Brain microvascular endothelial cell (primary cell): ENCODE measurements at places on chromosomes 1 and 21.

GRCh38 chr1:75423136-75423535 is 187.8 kb downstream of the SLC44A5 start:
- no peak for DNase-seq

DNA sequence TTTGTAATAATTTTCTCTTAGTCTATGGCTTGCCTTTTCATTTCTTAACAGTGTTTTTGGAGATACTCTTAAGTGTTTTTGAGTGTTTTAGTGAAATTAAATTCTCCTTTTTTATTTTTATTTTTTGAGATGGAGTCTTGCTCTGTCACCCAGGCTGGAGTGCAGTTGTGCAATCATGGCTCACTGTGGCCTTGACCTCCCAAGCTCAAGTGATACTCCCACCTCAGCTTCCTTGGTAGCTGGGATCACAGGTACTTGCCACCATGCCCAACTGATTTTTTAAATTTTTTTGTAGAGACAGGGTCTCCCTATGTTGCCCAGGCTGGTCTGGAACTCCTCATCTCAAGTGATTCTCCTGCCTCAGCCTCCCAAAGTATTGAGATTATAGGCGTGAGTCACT is 240.3 kb downstream of the PLPP3 start:
- DNase-seq = no peak

- DNase-seq = peak; percentile 52
These were observed 434.6 kb upstream of the CHRM3 start for GRCh38 chr1:238951809-238952208.

- no peak for DNase-seq
These were observed 56.5 kb downstream of the MAP3K21 start for GRCh38 chr1:233383984-233384383.

GRCh38 chr1:42845866-42846256 is 552 bp upstream of the ZNF691 start:
- DNase-seq = no peak

- DNase-seq = no peak
These were observed 11.4 kb upstream of the KLHL12 start for GRCh38 chr1:202938287-202938925.

DNA sequence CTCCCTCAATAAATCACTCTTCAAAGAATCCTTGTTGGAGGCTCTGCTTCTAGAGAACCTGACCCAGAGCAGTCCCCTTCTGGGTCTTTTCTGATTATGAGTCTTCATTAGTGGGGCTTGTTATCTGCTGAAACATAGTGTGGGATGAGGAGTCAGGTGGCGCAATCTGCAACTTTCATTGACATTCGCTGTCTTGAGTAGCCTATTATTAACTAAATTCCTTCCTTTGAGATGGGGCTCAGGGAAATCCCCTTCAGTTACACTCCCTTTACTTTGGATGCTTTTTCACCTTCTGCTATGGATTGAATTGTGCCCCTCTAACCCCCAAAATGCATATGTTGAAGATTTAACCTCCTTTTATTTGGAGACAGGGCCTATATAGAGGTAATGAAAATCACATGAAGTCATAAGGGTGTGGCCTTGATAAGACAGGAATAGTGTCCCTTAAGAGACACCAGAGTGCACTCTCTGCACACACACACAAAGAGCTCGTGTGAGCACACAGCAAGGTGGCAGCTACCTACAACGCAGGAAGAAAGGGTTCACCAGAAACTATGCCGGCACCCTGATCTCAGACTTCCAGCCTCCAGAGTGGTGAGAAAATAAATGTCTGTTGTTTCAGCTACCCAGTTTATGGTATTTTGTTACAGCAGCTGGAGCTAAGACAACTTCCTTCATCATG is 19.5 kb downstream of the DIO1 start:
- no peak for DNase-seq

DNA sequence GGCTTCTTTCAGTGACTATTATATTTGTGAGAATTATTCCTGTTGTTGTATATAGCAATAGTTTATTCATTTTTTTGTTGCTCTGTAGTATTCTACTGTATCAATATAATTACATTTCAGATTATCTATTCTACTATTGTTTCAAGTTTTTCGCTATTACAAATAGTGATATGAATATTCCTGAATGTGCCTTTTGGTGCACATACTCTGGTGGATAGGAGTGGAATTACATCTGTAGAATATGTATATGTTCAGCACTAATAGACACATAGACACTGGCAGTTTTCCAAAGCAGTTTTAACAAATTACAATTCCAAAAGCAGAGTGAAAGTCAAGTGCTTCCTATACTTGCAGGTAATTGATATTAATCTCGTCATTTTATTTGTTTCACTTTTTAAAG is 696.2 kb upstream of the PRMT6 start:
- no peak for DNase-seq

DNA sequence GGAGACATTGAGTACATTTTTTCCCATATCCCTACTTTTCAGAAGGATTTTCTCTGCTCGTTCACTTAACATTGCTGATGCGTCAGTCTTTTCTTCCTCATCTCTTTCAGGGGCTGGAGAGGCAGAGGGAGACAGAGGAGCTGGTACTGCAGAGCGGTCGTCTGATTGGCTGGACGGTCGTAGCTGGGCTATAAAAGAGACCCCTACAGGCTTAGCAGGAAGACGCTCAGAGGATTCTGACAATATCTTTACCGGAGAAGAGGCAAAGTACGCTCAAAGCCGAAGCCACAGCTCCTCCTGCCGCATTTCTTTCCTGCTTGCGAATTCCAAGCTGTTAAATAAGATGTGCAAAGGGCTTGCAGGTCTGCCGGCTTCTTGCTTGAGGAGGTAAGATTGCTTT is at the start of gene RGS4:
Gene RGS4, plus strand, starts transcription at position 220 of the 400 bp plus-strand sequence. Its CDS starts 124 bp downstream, at position 344.
- peak; percentile 98 for DNase-seq

GRCh38 chr1:65207317-65207716 is 59.3 kb downstream of the AK4 start:
- DNase-seq = no peak

- DNase-seq = peak; percentile 48
These were observed 778 bp downstream of the EVI5 start for GRCh38 chr1:92784021-92784638.

- no peak for DNase-seq
These were observed 19.8 kb downstream of the TNFRSF1B start for GRCh38 chr1:12186679-12186985.

DNA sequence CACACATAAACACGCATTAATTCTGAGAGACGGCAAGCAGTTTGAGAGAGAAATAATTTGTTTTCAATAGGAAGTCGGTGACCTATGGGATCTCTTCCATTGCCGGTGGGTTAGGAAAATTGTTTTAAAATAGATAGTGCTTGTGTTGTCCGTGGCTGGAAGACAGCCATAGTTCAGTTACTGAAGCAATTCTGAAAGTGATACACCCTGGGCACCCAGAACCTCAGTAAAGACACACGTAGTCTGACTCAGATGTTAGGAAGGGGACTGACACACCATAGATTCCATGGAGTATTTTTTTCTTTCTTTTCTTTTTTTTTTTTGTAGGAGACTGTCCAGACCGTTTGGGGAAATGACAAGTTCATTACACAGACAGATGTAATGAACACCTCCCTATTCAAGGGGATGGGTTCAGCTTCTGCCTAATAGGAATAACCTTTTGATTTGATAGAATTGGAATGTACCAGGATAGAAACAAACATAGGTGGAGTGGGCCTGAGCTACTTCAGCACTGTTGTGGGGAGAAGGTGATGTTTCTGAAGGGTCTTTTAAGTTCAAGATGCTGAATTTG is 1.6 kb downstream of the C1orf21 start:
- peak; percentile 71 for DNase-seq

- DNase-seq = no peak
These were observed 15.5 kb downstream of the CHI3L2 start for GRCh38 chr1:111242805-111243523.

GRCh38 chr1:1421147-1421906 is at the start of gene ANKRD65:
TSS of gene ANKRD65 (minus strand) at chr1:1421276. CDS start at chr1:1421005, 271 bp downstream.
- no peak for DNase-seq

DNA sequence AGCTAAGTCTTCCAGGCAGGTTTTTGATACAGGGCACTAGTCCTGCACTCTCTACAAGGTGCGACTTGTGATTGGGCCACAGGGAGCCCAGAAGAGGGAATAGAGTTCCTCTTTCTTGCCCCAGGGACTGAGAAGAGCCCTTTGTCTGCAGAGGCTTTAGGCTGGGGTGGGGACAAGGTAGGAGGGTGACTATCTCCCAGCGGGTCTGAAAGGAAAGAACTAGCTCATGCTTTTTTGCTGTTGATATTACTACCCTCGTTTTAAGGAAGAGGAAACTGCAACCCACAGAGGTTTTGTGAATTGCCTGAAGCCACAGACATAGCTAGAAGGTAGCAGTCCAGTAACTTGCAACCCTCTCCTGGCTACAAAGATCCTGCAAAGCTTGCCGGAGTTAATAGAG is 615.2 kb downstream of the MATN1 start:
- no peak for DNase-seq

DNA sequence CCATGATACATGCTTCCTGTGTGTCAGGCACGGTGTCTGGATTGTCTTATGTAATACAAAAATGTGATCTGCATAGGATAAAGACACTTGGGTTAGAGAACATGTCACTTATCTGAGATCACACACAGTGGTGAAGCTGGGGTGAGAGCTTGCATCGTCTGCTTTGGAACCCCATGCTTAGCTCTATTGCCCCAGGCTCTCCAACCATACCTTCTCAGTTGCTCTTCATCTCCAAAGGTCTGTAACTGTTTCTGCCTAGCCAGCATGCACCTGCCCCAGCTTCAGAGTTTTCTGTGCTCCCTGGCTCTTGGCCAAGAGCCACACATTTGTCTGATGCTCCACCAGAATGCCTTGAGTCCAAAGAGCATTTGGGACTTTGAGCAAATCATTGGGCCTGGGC is 93.9 kb upstream of the COG2 start:
- DNase-seq = no peak

GRCh38 chr1:235516862-235517446 is 12.7 kb upstream of the B3GALNT2 start:
- DNase-seq = no peak

- no peak for DNase-seq
These were observed 34.3 kb upstream of the PDE9A start for GRCh38 chr21:42619166-42619565.

DNA sequence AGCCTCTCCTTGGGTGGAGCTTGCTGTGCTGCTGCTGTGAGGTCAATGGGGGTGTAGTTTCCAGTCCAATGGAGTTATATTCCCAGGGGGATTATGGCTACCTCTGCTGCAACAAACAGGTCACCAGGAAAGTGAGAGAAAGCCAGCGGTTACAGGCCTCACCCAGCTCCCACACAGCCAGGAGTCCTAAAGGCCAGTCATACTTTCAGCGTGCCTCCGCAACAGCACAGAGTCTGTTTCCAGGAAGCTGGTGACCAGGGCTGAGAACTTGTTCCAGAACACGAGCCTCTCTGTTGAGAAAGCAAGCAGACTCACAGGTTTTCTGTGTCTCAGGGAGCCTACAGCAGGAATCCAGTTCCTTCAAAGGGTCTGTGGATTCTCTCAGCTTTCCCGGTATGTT is 17.3 kb upstream of the OR2M5 start:
- no peak for DNase-seq

GRCh38 chr1:10456048-10456447 is 6.2 kb downstream of the CORT start:
- DNase-seq = no peak

DNA sequence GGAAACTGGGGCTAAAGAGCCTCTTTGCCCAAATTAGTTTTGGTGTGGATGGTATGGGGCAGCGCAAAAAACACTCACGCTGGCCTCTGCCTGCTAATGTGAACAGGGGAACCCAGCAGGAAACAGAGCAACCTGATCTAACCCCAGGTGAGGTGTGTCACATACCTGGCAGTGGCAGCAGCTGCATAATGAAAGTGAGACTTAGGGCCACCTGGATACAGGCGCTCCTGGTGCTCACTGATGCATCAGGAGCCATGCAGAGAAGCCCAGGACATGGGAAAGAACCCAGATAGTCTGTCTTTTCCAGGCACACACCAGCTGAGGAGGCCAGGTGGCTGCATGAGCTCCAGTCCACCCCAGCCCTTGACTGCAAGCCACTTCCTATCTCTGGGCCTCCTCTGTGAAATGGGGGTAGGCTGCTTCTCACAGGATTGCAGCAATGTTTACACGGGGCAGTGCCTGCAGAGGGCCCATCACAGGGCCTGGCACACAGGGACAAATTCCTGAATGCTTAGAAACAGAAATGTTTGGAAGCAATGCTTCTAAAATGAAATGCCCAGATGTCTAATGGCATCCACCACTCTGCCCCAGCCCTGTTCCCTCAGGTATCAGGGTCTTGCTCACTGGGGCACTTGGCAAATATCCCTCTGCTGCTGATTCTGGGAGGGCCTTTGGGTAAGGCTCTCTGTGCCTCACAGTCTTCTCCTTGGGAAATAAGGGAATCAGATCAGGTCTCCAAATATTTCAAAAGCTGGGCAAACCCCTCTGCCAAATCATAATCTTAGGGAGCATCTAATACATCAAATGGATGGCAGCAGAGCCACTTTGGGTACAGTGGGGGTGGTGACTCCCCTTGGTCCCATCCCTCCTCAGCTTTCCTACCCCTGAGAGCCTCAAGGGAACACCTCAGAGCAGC is 19.9 kb downstream of the DHCR24 start:
- DNase-seq = no peak

GRCh38 chr1:201184307-201185122 is 6.1 kb upstream of the IGFN1 start:
- peak; percentile 82 for DNase-seq

GRCh38 chr1:16155537-16156410 is at the start of gene EPHA2:
TSS of gene EPHA2 (minus strand) at chr1:16156069. CDS start at chr1:16155932, 137 bp downstream.
- peak; percentile 80 for DNase-seq

DNA sequence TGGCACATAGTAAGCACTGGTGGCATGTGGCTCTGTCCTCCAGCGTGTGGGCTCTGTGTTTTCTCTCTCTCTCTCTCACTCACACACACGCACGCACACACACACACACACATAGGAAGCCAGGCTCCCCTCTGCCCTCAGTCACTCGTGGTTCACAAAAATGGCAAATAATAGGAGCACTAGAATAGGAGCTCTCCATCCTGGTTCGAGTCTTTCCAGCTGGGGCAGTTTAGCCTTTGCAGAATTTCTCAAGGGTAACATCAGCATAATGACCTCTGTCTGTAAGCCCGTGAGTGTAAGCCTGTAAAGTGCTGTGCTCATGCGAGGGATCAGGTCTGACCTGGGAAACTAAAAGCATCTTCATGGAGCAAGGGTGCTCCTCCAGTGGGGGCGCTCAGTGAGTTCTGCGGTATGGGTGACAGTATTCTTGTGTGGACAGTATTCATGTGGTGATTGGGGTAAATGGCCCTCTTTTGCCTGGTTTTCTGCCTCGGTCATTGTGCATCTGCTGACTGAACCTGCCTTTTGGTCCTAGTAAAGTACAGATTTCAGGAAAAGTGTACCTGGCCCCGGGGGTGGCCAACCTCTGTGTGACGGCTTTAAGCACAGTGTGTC is 842 bp upstream of the ZC3H12A start:
- DNase-seq = no peak
